ENCODE measurements at places on chromosomes 13 and 19.
A peak's percentile ranks its signal among the peaks of the same experiment; 100 is the strongest.

DNA sequence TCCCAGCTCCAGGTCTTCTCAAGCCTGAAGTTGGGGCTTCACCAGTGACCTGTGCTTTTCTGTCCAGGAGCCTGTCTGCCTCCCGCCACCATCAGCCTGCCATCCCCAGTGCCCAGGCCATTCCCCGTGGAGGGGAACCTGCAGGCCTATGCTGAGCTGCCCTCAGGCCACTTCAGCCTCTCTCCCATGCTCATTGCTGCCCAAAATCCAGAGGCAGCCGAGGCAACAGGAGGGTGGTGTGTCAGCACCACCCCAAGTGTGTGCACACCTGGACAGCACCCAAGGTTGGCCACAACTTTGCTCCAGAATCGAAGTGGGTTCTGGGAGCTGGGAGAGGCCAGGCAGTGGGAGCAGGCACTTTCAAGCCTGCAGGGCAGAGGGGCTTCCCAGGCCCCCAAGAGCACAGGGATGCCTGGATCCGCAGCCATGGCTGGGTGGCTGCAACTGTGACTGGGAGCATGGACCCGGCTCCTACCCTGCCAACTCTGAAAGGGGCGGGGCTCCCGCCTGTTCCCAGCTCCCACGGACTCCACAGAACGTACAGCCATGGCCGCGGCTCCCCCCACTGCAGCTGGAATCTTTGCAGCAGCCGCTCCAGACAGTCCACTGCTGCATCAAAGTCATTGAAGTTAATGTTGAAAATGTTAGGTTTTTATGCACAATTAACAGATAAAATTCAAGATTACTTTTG is 1747.0 kb downstream of the OLFM4 start:
- no peak for DNase-seq

- no peak for DNase-seq
Measured at GRCh38 chr13:80151016-80151415, 189.9 kb downstream of the SPRY2 start.

- DNase-seq, result no peak
Measured at GRCh38 chr13:25190256-25190655, 18.2 kb upstream of the AMER2 start.

DNA sequence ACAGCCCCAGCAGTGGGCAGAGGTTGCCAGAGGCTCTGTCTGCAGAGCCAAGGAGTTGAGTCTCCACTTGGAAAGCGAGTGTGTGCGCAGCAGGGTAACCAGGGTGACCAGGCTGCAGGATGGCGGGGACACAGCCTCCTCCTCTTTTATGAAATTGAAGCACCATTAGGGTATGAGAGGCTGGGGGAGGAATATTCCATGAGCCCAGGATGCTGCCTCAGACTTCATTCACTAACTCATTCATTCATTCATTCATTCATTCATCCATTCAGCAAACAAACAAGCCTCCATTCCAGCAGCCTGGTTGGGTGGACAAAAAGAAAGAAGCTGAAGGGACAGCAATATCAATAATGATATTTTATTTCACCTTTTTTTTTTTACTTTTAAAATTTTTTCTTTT is 6.6 kb upstream of the LMTK3 start:
- no peak for DNase-seq

DNA sequence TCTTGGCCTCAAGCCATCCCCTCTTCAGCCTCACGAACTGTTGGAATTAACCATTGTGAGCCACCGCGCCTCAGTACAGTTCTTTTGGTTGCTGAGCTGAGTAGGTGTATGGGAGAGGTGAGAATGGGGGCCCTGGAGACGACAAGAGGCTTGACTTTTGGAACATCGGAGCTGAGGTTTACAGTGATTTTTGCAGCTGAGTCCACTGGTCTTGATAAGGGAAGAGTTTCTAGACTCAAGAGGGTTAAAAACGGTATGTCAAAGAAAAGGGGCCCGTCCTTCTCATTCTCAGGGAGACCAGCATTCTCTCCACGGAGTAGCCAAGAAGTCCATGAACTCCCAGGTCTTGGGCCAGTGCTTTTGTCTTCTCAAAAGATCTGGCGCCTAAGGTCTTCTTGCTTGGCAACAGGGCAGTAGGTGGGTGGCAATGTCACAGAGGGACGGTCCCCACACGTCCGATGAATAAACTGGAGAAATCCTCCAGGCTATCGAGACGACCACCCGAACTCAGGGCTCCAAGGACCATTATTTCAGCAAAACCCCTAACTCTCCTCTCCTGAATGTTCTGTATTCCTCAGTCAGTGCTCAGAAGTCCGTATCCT is 6.4 kb upstream of the QTRT1 start:
- no peak for DNase-seq

GRCh38 chr13:79090552-79091124 is 315.4 kb downstream of the RBM26 start:
- DNase-seq, result no peak

GRCh38 chr13:79393564-79394249 is 12.3 kb downstream of the RBM26 start:
- DNase-seq, result peak; percentile 37

- no peak for DNase-seq
Measured at GRCh38 chr19:33293255-33294057, 8.9 kb downstream of the CEBPA start.

DNA sequence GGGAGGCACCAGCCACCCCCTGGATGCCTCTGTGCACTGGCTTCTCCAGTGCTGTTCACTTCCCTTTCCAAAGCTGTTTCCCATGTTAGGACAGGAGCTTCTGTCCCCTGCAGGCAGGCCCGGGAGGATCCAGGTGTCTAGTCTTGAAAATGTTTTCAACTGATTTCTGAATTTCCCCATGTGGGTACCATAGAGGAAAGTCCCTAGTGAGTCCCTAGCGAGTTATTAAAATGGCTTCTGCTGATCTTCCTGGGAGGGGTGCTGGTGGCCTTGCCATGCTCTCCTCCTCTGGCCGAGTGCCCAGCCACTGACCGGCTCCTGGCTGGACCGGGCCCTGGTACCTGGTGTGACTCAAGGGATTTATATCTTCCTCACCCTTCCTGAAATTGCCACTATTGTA is 5.2 kb upstream of the ANKRD10 start:
- DNase-seq, result no peak

DNA sequence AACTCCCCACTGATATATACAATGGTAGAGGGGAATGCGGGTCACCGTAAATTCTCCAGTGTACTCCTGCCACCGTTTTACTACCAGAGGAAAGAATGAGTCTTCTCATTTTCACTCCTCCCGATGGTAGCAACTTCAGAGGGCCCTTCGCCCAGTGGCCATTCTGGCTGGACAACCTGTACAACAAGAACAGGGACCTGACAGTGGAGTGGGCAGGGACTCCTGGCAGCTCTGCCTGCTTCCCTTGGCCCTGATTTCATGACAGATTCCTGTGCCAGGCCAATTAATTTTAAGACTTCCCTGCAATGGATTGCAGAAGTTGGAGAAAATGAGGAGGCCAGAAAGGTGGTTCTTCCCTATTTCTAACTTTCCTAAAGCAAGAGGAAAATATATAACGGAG is 148.9 kb downstream of the GPC6 start:
- no peak for DNase-seq

GRCh38 chr13:113179374-113180230 is 21.2 kb downstream of the PROZ start:
- no peak for DNase-seq

GRCh38 chr19:21109116-21109515 is 27.1 kb downstream of the ZNF714 start:
- DNase-seq, result no peak

GRCh38 chr13:38346764-38347163 is 2.9 kb upstream of the UFM1 start:
- DNase-seq, result no peak

DNA sequence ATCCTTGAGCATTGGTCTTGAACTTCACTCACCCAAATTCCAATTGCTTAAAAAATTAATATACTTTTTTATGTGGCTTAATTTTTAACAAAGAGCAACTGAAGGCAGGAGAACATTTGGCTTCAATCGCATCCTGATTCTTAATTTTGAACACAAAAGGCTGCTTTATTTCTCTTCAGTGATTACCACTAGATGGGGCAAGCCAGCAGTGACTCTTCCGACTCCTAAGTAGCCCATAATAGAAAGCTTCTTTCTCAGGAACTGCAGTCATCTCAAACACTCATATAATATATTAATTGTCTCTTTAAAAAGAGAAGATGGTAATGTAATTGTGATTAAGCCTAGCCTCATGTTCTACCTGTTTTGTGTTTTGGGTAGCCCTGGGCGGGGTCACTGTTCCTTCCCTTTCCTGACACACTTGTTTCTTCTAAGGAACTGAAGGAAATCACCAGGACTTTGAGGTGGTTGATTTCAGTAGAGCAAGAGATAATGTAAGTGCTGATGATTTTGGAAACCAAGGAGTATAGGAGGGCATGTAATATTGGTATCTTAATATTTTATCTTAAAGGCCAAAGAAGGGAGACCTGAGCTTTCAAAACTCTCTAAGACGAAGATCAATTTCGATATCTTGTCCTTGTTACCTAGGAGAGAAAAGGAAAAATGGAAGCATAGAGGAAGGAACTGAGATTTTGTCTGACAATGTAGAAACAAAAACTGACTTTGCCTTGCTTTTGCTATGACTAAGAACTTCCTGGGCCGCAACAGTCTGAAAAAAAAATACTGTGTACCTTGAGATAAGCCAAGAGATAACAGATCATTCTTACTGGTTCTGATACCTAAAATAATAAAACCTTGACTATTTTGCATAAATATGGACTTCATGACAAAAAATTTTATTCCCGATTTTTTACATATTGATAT is 73.1 kb downstream of the TNFSF13B start:
- no peak for DNase-seq

- DNase-seq, result no peak
Measured at GRCh38 chr19:49458567-49458903, 5.5 kb downstream of the ALDH16A1 start.

DNA sequence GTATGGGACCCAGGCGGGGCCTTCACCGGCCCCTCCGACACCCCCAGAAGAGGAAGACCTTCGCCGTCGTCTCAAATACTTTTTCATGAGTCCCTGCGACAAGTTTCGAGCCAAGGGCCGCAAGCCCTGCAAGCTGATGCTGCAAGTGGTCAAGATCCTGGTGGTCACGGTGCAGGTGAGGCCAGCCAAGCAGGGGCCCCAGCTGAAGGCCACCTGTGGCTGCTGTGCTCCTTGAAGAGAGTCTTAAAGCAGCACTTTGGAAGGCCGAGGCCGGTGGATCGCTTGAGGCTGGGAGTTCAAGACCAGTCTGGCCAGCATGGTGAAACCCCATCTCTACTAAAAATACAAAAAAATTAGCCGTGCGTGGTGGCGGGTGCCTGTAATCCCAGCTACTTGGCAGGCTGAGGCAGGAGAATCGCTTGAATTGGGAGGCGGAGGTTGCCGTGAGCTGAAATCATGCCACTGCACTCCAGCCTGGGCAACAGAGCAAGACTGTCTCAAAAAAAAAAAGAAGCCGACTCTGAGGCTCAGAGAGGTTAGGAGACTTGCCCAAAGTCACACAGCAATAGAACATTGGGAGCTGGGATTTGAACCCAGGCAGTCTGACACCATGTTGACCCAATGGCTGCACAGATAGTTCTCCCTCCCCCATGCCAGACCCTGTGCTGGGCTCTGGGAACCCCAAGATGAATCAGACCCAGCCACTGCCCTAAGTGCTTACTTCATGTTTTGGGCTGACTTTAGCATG is 2.7 kb downstream of the MCOLN1 start:
- DNase-seq, result no peak

GRCh38 chr13:105602956-105603670 is 932.3 kb downstream of the EFNB2 start:
- DNase-seq, result no peak

DNA sequence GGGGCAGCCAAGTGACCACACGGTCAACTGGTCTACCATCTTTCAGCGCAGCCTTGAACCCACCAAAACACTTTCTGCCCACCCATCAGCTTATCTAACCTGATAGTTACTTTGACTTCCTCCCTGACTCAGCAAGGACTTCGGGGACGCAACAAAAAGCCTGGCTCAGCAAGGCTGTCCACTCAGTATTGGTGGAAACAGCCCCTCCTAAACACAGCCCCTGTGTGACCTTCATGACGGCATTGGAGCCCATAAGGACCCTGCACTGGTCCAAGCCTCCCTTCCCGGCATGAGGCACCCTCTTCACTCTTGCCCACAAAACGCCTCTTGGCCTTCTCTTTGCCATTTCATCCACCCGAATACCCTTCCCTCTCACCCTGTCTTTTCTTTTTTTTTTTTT is 39.1 kb downstream of the INSR start:
- no peak for DNase-seq

- DNase-seq, result no peak
Measured at GRCh38 chr19:13241231-13242104, 91.3 kb downstream of the IER2 start.

DNA sequence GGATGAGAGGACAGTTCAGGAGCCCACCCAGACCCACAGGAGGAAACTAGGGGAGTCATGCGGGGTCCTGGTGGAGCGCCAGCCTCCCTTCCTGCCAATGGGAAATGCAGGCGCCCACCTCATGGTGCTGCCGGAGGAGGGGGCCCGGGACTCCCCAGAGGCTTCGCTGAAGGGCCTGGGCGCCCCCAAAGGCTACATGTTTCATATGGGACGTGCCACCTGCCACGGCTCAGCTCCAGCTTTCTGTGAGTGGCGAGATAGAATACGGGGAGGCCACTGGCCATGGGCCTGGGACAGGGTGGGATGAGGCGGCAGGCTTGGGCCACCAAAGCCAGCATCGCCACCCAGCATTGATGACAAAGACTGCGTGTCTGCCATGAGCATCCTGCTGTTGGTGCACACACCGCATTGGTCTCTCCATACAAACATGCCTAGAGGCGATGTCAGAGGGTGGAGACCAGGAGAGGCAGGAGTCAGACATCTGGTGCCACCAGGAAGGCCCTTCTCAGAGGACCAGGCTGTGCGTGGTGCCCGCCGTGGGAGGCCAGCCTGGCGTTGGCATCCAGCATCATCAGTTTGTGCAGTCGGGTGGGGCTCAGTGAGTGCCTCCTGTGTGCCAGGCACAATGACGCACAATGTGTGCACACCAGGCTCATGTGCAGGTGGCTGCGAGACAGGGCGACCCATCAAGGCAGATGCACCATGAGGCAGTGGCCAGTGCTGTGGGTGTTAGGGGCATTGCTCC is 1.2 kb upstream of the F10 start:
- DNase-seq, result no peak
